ENCODE measurements at places on chromosomes 6 and 20. TPM values are rescaled to one million over a fixed set of nuclear protein-coding genes. Genes with fewer than 3 reads are reported as not detected.

TREML1 gene
- not detected for total RNA-seq

GRCh38 chr6:113944701-113945100 is 26.2 kb downstream of the HDAC2 start:
- no peak overlapping the region for H3K27ac ChIP-seq
- no peak overlapping the region for H3K4me3 ChIP-seq
- no peak for DNase-seq
- no peaks in the 10 kb centered on the region for H3K4me1 ChIP-seq

DNA sequence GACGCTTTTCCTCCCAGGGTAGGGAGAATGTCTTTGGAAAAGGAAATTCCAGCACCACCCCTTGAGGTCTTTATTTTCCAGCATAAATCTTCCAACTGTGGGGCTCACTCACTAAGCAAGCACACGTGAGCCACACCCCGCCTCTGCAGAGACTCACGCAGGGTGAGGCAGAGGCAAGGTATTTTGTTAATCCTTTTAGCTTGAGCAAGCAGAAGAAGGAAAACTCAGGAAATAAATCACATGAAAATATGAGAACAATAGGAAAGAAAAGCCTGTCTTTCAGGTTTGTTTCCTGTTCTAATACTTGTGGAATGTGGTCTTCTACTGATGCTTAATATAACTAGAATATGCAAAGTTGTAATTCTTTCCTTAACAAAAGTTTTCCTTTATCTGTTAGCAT is 4.1 kb upstream of the PHACTR2 start:
- DNase-seq: peak; percentile 89
- H3K4me1 ChIP-seq: peaks cover 39% of the 10 kb centered on the region
- H3K27me3 ChIP-seq: no peaks in the 10 kb centered on the region
- H3K36me3 ChIP-seq: no peaks in the 10 kb centered on the region
- peak overlapping the region; percentile 87 for H3K27ac ChIP-seq

GRCh38 chr6:35897486-35897885 is 23.4 kb downstream of the SRPK1 start:
- no peak overlapping the region for H3K4me3 ChIP-seq
- H3K36me3 ChIP-seq: no peaks in the 10 kb centered on the region
- no peak for DNase-seq
- H3K27me3 ChIP-seq: no peaks in the 10 kb centered on the region
- H3K4me1 ChIP-seq: no peaks in the 10 kb centered on the region
- no peak overlapping the region for H3K27ac ChIP-seq

USP49 gene
- 2.2 TPM for total RNA-seq

- H3K27me3 ChIP-seq: no peaks in the 10 kb centered on the region
- H3K27ac ChIP-seq: no peak overlapping the region
- no peak overlapping the region for H3K4me3 ChIP-seq
- H3K4me1 ChIP-seq: no peaks in the 10 kb centered on the region
- no peaks in the 10 kb centered on the region for H3K36me3 ChIP-seq
- no peak for DNase-seq
Observed at GRCh38 chr6:134892362-134892761, 57.5 kb downstream of the ALDH8A1 start.
